ENCODE measurements at places on chromosomes 4 and X.

DNA sequence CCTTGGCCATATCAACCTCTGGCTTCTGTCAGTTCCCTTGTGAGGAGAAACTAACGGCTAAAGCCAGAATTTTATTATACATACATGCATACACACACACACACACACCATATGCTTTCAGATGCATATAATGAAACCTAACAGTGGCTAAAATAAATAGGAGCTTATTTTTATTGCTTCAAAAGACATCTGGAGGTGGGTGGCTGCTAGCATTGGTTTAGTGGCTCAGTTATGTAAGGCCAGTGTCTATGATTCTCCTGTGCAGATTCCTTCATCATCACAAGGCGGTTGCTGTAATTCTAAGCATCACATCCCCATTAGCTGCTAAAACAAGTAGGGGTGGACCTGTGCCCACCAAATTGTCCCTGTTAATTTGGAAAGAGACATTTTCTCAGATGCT lies 110.8 kb downstream of the MAPK10 start:
- no peak for DNase-seq

GRCh38 chr4:4860600-4861389 lies 1.3 kb downstream of the MSX1 start:
- no peak for DNase-seq

GRCh38 chr4:150867148-150867547 lies 147.9 kb downstream of the LRBA start:
- peak; percentile 7 for DNase-seq

- DNase-seq: no peak
Measured at GRCh38 chrX:151754641-151755215, 20.2 kb downstream of the CNGA2 start.

DNA sequence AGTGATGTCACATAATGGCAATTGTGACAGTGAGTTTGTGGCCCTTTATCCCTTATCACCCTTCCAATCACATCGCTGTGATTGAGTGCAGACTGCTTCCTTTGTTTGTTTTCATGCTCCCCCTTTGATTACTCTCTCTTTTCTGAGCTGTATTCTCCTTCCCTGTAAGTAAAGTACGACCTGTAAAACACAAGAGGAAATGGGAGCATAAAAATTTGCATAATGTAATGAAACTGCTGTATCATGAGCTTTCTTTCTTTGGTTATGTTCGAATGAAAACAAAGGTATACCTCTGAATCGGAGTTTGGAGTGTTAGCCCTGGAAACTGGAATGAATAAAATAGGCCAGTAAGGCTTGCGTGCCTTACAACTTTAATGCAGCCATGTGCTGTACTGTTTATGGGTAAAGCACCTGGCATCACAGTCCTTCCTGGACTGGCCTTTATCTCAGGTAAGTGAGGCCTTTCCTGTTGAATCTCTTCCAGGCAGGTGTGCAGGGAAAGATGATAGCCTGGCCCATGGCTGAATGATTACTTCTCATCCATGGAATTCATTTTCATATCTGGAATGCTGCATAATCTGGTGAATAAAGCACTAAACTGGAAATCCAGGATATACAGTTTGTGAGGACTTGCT lies 26.6 kb upstream of the HS3ST1 start:
- DNase-seq: no peak

- DNase-seq: no peak
Measured at GRCh38 chr4:163866728-163867315, 372.3 kb downstream of the TMA16 start.

GRCh38 chr4:139734201-139734874 lies 68.7 kb downstream of the MGST2 start:
- no peak for DNase-seq

DNA sequence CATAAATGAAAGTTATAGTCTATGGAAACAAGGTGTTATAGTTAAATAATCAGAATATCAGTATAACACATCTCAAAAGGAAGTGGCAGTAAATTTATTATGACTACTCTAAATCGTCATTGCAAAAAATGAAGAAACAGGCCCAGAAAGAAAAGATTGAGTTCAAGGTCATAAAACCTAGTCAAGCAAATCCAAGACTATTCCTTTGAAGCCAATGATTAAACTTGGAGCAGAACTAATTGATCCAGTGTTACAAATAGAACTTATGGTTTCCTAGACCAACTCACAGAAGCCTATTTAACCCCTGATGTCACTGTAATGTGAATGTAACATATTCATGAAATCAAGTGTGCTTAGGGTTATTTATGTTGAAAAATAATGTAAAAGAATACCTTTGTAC lies 1.9 kb downstream of the FAM199X start:
- DNase-seq: no peak

- DNase-seq: no peak
Measured at GRCh38 chr4:145389550-145389949, 92.1 kb upstream of the SMAD1 start.

GRCh38 chrX:49101629-49101984 lies 21.9 kb upstream of the WDR45 start:
- DNase-seq: no peak

DNA sequence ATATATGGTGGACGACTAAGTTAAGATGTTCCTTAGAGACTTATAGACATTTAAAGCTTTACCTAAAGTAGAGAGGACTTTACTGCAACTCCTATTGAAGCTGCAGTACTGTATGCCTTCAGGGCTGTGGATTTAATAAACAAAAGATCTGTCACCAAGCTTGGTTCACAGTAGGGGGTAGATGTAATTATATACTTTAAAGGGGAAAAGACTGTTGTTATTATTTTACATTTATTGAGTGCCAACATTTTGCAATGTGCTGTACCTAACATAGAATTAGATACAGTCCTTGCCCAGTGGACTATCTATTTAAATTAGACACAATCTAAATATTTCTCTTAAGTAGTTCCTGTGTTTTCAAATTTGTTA lies 67.2 kb downstream of the SLIT2 start:
- no peak for DNase-seq

DNA sequence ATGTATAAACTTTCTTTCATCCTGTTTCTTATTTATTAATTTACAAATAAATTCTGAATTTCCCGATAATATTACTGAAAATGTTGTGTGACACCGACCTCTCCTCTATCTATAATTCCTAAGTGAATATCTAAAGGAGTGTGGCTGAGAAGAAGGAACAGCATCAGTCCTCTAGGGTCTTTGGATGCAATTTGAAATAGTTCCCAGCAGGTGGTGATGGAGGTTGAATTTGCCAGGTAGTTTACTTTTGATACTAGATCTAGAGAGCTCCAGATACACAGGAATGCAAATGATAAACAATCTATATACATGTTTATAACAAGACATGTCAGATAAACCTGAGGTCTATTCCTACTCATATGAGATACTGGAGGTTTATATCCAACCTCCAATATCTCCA lies 305.4 kb downstream of the PCDH18 start:
- DNase-seq: no peak

DNA sequence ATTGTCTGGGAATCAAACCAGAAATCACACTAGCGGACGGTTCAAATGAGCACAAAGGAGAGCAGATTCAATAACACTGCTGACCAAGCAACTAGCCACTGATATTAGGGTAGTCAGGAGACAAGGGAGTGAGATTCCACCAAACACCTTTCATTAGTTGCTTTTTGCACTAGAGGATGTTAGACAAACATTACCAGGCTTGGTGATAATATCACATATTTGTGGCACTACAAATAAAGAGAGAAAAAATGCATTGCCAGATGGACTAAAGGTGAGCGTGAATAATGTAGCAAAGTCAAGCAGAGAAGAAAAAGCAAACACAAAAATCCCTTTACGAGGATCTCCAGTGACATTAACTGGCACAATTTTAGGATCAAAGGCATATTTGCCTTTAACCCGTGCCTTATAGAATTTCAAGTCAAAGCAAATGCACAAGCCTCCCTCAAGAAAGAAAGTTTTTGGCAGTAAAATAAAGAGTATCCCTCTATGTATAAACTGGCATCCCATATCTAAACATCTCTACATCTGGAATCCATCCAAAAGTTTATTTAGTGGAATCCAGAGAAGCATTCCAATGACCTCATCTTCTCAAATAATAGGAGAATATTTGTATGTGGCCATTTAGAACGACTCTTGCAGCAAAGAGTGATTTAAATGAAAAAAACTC lies 290.9 kb downstream of the KCTD8 start:
- DNase-seq: no peak

GRCh38 chrX:69320116-69320515 lies 154.9 kb upstream of the PJA1 start:
- no peak for DNase-seq

GRCh38 chr4:519885-520682 lies 21.1 kb downstream of the PIGG start:
- DNase-seq: no peak

- DNase-seq: no peak
Measured at GRCh38 chr4:142021181-142021580, 384.8 kb downstream of the IL15 start.

DNA sequence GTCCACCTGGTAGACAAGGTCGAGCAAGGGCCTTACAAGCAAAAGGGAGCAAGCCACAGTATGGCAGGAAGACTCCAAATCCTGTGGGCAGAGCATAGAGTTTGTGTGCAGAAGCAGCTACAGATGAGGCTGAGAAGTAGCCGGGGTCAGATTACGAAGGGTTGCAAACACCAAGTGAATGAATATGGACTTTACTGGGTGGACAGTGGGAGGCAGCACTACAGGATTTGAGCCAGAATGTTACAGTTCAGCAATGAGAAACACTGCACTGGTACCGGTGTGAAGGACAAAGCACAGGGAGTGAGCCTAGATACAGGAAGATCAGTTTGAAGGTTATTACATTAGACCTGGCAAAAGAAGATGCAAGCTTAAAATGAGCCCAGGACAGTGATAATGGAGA lies 46.1 kb upstream of the HOPX start:
- DNase-seq: no peak

- no peak for DNase-seq
Measured at GRCh38 chr4:23039818-23040217, 347.1 kb downstream of the GBA3 start.
